ENCODE measurements at places on chromosomes 7 and 10.
A peak's percentile ranks its signal among the peaks of the same experiment; 100 is the strongest.

GRCh38 chr7:113806633-113807327 is 112.0 kb downstream of the PPP1R3A start:
- DNase-seq: no peak

- no peak for DNase-seq
Observed at GRCh38 chr7:82129091-82129490, 314.5 kb downstream of the CACNA2D1 start.

DNA sequence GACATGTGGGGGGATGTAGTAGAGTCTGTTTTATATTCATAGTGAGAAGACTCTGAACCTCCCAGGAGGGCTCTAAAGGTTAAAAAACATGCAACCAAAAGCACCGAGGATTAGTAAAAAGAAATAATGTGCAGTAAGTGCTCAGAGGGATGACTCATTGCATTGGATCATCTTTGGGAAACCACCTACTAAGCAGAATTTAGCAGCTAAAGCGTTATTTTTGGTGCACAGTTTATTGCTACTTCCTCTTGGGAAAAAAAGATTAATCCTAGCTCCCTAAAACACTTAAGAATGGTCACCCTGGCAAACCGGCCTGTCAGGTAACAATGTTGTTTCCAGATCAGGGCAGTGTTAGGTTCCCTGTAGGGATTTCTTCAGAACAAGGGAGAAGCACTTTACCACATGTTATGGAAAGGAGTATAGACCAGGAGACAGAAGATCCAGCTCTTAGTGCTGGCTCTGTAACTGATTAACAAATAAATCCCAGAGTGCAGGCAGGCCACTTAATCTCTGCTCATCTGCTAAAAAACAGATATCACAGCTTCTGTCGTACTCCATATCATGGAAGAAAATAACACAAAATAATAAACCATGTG is 44.8 kb upstream of the FAM133B start:
- DNase-seq: no peak

GRCh38 chr7:157768198-157768597 is 431.4 kb downstream of the DNAJB6 start:
- DNase-seq: no peak

- no peak for DNase-seq
Observed at GRCh38 chr7:148909568-148909967, 25.5 kb upstream of the EZH2 start.

DNA sequence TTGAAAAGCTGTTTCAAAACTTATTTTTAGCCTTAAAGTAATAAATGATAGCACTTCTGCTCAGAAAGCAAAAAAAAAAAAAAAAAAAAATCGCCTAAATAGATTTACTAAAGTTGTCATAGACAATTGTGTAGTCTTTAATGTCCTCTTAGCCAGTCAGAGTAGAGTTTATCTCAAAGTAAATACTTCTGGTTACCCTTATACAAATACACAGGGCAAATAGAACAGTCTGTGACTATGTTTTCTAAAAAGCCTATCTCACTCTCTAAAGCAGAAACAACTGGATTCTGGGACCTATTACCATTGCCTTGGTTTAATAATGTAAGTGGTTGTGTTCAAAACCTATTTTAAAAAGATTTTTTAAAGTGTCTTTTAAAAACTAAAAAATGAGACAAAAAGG is 156.2 kb upstream of the THSD7A start:
- no peak for DNase-seq

DNA sequence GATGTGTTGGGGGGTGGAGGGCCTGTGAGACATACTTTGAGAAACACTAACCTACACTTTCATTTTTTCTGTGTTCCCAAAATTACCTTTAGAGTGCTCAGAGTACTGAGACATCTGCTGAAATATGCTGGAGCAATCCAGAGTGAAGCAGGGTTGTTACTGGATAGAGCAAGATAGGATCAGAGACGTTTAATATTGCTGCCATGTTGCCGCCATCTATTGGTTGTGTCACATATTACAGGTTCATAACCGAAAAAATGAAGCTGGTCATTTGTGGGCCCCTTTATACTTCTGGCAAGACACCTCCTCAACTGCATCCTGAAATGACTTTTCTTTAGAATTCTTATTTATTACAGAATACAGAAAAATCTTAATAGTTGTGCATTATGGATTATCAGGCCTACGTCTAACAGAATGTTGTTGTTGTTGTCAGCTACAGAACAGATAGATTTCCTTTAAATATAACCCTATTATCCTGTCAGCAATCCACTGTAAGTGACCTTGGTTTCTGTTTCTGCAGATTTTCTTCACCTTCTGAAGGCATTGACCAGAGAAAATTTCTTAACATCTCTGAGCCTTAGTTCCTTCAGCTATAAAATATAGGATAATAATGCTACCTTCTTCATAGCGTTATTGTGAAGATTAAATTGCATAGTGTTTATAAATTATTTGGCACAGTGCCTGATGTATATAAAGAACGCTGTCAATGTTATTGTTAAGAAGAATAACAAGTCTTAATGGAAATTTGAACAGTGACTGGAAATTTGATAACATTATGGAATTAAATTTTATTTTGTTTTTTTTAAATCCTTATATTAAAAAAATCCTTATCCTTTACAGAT is 16.2 kb upstream of the DLD start:
- DNase-seq: no peak

GRCh38 chr7:106216923-106217542 is 67.8 kb downstream of the NAMPT start:
- DNase-seq: no peak

- no peak for DNase-seq
Observed at GRCh38 chr10:50620899-50621298, 2.9 kb downstream of the SGMS1 start.

DNA sequence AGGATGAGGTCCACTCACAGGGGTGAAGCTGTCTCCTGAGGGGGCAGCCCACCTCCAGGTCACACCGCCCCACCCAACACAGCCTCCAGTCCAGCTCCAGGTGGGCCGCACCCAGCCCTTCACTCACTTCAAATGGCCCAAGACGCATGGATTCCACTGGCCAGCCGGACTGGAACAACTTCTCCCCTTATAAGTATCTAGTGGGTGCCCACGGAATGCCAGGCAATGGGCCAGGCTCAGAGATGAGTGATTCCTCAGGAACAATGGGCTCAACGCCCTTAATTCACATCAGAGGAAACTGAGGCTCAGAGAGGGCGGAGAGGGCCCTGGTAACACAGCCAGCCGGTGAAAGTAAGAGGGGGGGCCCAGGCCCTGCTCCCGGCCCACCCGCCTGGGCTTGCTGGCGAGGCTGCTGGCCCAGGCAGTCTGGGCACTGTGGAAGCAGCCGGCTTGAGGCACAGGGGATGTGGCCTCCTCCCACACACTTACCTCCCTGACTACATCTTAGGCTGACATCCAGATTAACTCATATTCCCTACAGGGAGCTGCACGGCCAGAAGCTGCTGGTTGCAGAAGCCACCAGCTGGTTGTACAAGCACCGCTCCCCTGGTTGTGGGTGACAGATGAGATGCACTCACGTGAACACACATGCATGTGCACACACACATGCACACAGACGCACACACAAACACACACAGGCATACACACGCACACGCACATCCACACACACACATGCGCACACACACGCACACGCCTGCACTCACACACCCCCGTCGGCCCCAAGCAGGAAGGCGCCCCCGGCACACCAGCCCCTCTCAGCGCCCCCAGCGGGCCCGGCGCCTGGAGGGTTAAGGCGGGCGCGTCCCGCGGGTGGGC is 1.0 kb upstream of the FAM20C start:
- DNase-seq: no peak

DNA sequence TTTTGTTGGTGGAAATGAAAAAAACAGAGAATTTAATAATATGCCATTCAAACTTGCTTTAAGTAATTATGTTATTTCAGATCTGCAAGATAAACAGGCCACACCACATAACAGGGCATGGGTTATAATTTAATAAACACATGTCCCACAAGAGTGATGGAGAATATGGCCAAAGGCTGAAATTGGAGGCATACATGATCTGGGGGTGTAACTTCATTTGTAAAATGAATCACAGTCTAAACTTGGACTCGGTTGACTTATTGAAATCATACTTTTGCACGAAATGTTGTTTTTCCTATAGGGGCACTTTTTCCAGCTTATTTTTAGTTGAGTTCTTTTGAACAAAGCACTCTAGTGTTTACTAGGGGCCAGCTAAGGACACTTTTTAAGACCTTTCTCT is 151.6 kb downstream of the TMEM26 start:
- no peak for DNase-seq

DNA sequence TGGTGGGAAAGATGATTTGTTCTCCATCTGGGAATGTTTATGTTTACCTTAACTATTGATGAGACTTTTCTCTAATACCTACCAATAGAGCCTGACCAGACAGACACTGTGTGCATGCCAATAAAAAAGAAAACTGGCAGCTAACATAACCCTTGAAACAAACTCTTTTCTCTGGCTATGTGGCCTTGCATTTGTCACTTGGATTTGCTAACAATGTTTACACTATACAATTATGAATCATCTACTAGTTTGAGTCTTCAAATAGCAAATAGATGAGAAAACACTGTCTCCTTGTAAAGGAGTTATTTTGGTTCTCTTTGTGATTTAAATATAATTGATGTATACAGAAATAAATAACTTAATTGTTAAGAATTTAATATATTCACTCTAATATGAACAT is 273.1 kb downstream of the SEMA3D start:
- no peak for DNase-seq

- DNase-seq: no peak
Observed at GRCh38 chr7:19284596-19285300, 139.5 kb upstream of the FERD3L start.

- peak; percentile 76 for DNase-seq
Observed at GRCh38 chr7:2709553-2710285, 21.7 kb downstream of the AMZ1 start.

Data from CD4-positive, alpha-beta T cell treated with Interferon gamma for 1 hour (primary cell).